ENCODE measurements at places on chromosomes 2 and 18. TPM values are rescaled to one million over a fixed set of nuclear protein-coding genes. Genes with fewer than 3 reads are reported as not detected.

The ATOH8 gene
- total RNA-seq = 12.9 TPM

The LYG2 gene
- not detected for total RNA-seq

The PTPRN gene
- 19.8 TPM for total RNA-seq

The C2orf92 gene
- total RNA-seq = 21.3 TPM

The UBXN4 gene
- total RNA-seq = 55.7 TPM

The HS6ST1 gene
- total RNA-seq = 44.8 TPM

The RTP5 gene
- total RNA-seq = not detected

The FBXO15 gene
- 3.3 TPM for total RNA-seq

The LYPD1 gene
- 3.1 TPM for total RNA-seq

The MEIS1 gene
- 84.6 TPM for total RNA-seq

The C2orf15 gene
- total RNA-seq = not detected

The KIAA2012 gene
- not detected for total RNA-seq

The FEV gene
- not detected for total RNA-seq

The KATNAL2 gene
- 12.2 TPM for total RNA-seq

The CIAO1 gene
- total RNA-seq = 92.0 TPM

The HOXD4 gene
- total RNA-seq = not detected

The CDCA7 gene
- 3.6 TPM for total RNA-seq

The NEURL3 gene
- total RNA-seq = 40.7 TPM

The NEB gene
- total RNA-seq = 2.3 TPM

The SKOR2 gene
- not detected for total RNA-seq

The POTEJ gene
- total RNA-seq = 0.52 TPM

The CLK1 gene
- total RNA-seq = 151 TPM

The DTNB gene
- 17.8 TPM for total RNA-seq

The ESPNL gene
- not detected for total RNA-seq

The ACYP2 gene
- total RNA-seq = 11.2 TPM

The ADCYAP1 gene
- total RNA-seq = 7.3 TPM

The GALNT5 gene
- 3.1 TPM for total RNA-seq

The SERPINB3 gene
- not detected for total RNA-seq

The INPP5D gene
- 8.8 TPM for total RNA-seq

The ANKAR gene
- total RNA-seq = 14.3 TPM

The FZD7 gene
- 0.66 TPM for total RNA-seq

The HRH4 gene
- not detected for total RNA-seq

The NYAP2 gene
- not detected for total RNA-seq

The RAD51AP2 gene
- 0.26 TPM for total RNA-seq

The SP140 gene
- 0.33 TPM for total RNA-seq

The LINC00305 gene
- total RNA-seq = not detected

The SULT1C2 gene
- 25.7 TPM for total RNA-seq

The OSR1 gene
- total RNA-seq = 2.1 TPM
